ENCODE measurements at places on chromosomes 2 and 18.

DNA sequence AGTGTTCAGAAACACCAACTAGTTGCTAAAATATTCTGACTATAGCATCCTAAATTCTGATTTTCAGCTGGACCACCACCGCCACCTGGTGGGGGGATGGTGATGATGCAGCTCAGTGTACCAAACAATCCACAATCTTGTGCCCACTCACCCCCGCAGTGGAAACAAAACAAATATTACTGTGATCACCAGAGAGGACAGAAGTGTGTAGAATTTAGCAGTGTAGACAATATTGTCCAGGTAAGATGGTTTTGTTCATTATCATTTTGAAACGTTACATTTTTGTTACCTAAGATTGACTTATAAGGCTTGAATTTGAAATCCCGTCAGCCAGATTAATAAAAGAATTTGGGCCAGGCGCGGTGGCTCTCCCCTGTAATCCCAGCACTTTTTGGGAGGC lies 31.7 kb upstream of the UBXN4 start:
- peak; percentile 53 for DNase-seq

DNA sequence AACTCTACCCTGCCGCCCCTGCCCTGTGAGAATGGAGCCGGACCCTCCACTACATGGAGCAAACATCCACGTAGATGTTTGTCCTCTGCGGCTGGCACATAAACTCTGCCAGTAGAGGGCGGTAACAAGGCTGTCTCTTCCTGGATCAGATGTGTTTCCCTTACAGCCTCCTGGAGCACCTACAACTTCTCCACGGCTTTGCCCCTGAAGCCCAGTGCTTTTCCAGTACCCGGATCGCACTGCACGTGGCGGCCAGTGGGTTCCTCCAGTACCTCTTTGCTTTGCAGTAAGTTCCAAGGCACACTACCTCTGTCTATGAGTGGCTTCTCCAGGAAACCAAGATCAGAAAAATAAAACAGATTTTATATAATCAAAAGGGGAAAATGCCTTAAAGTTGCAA lies 651.3 kb downstream of the DCDC2C start:
- DNase-seq, result no peak

GRCh38 chr2:72454189-72454588 lies 306.5 kb upstream of the CYP26B1 start:
- no peak for DNase-seq

DNA sequence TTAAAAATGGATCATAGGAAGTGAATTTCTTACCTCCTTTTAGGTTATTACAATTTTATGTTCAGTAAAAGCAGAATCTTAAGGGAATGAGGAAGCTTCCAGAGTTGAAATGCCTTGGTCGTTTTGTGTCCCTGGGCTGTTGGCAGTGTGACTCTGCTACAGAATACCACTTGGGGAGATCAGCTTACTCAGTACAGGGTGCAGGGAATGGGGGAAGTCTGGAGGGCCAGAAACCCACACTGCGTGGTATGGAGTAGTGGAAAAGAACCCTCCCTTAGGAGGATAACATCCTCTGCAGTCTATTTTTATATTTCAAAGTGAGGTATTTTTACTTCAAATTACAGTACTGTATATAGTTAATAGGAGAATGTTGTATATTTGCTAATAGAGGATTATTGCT lies 51.1 kb downstream of the R3HDM1 start:
- DNase-seq, result no peak

- DNase-seq, result no peak
Observed at GRCh38 chr2:101290711-101291110, 17.8 kb downstream of the RNF149 start.

GRCh38 chr18:36493349-36494159 lies 196.0 kb downstream of the FHOD3 start:
- no peak for DNase-seq

GRCh38 chr2:49598231-49598630 lies 443.9 kb upstream of the FSHR start:
- DNase-seq, result no peak

DNA sequence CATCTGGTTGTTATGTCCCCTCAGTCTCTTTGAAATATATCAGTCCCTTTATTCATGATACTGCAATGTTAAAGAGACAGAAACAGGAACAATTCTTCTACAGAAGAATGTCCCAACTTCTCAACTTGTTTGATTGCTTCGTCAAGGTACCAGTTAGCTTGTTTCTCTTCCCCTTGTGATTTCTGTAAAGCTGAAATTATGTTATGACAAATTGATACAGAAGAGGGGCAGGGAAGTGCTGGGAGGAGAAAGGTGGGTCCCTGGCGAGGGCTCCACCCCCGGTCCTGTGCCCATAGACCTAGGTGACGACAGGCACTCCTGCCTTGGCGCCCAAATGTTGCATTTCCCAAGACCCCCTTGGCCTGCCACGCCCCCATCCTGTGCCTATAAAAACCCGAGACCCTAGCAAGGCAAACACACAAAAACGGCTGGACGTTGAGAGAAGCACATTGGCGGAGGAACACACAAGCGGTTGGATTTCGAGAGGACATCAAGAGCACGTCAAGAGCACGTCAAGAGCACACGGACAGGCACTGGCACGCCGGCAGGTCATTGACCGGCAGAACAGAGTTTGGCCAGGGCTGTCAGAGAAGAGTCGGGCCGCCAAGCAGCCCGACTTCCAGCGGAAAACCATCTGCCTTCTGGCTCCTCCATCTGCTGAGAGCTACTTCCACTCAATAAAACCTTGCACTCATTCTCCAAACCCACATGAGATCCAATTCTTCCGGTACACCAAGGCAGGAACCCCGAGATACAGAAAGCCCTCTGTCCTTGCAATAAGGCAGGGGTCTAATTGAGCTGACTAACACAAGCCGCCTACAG lies 11.5 kb upstream of the RTN4 start:
- DNase-seq, result no peak

GRCh38 chr2:65916177-65916576 lies 483.8 kb upstream of the SPRED2 start:
- no peak for DNase-seq

DNA sequence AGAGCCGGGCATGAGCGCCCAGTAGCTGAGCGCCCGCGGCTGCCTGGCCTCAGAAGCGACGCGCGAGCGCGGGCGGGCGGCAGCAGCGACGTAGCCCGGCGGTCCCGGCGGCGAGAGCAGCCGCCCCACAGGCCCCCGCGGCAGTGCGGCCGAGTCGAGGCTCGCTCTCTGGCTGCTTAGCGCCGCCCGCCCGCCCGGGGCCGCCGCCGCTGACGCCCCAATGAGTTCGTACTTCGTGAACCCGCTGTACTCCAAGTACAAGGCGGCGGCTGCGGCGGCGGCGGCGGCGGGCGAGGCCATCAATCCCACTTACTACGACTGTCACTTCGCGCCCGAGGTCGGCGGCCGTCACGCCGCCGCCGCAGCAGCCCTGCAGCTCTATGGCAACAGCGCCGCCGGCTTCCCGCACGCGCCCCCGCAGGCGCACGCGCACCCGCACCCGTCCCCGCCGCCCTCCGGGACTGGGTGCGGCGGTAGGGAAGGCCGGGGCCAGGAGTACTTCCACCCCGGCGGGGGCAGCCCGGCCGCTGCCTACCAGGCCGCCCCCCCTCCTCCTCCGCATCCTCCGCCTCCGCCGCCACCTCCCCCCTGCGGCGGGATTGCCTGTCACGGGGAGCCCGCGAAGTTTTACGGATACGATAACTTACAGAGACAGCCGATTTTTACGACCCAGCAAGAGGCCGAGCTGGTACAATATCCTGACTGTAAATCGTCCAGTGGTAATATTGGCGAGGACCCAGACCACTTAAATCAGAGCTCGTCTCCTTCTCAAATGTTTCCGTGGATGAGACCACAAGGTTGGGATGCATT lies 847 bp downstream of the HOXD8 start:
- DNase-seq, result no peak

DNA sequence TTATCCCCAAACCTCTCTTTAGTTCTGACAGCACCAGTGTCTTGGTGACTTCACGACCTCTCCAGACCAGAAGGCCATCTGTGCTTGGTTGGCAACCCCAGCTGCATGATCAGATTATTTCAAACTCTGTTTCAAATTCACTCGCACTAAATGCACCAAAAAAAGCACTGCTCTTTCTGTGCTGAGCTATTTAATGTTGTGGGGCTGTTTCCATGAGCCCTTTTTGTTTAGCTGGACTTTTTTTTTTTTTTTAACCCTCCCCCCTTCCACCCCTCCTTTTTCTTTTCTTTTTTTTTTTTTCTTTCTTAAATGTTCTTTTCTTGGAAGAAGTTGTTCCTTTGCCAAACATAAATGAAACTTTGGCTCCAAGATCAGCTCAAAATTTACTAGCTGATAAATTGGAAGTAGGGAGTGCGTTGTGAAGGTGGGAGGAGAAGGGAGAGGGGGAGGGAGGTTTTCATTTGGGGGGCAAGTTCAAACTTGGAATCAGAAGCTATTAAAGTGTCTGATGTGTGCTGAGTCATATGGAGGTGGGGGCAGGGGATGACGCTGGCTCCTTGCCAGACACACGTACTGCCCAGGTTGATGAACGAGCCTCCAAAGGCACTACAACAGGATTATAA lies 543.0 kb upstream of the TNP1 start:
- DNase-seq, result no peak

- no peak for DNase-seq
Observed at GRCh38 chr2:152548996-152549395, 168.3 kb downstream of the PRPF40A start.

DNA sequence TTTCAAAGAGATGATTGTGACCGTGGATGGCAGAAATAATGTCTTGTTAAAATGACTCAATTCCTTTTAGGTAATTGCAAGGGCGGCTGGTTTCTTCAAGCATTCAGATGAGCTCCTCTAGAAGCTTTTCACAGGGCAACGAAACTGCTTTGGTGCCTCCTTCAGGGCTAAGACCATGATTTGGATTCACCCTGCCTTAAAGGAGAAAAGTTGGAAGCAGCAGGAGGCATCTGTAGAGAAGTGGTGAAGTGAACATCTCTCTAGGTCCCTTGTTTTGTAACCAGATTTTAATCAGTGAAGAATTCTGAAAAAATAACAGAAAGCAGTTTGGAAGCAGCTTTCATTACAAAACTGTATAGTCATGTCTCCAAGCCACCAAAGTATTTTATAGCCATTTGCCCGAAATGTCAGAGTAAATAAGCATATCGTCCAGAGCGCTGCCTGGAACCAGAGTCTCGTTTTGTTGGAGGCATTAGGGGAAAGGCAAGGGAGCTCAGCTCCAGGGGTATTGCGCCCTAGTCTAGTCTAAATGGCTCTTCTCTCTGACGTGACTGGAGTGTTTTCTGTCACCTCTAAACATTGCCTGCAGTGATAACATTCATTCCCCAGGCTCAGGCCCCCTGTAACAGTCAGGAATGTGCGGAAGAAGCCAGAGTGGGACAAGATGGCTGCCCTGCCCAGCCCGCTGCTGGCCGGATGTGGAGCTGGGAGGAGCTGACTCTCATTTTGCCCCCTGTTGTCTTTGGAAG lies 57.8 kb upstream of the ITGB6 start:
- no peak for DNase-seq

DNA sequence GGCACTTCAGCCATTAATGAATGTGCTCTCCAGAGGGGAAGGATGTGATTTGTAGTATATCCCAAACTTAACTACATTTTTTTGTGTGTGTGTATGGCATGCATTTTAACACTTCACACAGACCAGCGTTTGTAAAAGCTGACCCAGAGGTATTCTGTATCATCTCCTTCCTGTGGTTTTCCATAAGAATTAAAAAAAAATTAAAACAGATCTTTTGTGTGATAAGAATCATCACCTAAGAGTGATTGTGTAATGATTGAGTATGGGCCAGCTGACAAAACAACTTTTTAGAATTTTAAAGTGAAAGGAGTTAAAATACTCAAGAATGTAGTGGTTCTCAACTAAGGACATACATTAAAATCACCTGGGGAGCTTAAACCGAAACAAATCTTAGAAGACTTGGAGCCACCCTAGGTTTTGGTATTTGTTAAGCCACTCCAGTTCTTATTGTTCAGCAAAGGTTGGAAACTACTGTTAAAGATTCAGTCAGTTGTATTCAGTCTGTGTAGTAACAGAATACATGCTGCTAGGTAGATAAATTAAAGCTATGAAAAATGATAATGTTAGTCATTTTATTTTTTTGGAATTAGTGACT lies 120.1 kb downstream of the HAUS1 start:
- no peak for DNase-seq

GRCh38 chr2:86323273-86324021 lies 14.0 kb downstream of the REEP1 start:
- DNase-seq, result no peak

DNA sequence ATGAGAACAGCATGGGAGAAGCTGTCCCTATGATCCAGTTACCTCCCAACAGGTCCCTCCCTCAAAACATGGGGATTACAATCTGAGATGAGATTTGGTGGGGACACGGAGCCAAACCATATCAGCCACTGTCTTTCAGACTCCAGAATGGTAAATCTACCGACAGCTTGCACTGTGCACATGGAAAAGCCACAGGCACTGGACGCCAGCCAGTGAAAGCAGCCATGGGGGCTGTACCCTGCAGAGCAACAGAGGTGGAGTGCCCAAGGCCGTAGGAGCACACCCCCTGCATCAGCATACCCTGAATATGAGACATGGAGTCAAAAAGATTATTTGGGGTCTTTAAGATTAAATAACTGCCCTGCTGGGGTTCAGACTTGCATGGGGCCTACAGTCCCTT lies 218.4 kb downstream of the PDE1A start:
- no peak for DNase-seq

GRCh38 chr2:189113963-189114362 lies 65.6 kb downstream of the COL5A2 start:
- DNase-seq, result no peak

DNA sequence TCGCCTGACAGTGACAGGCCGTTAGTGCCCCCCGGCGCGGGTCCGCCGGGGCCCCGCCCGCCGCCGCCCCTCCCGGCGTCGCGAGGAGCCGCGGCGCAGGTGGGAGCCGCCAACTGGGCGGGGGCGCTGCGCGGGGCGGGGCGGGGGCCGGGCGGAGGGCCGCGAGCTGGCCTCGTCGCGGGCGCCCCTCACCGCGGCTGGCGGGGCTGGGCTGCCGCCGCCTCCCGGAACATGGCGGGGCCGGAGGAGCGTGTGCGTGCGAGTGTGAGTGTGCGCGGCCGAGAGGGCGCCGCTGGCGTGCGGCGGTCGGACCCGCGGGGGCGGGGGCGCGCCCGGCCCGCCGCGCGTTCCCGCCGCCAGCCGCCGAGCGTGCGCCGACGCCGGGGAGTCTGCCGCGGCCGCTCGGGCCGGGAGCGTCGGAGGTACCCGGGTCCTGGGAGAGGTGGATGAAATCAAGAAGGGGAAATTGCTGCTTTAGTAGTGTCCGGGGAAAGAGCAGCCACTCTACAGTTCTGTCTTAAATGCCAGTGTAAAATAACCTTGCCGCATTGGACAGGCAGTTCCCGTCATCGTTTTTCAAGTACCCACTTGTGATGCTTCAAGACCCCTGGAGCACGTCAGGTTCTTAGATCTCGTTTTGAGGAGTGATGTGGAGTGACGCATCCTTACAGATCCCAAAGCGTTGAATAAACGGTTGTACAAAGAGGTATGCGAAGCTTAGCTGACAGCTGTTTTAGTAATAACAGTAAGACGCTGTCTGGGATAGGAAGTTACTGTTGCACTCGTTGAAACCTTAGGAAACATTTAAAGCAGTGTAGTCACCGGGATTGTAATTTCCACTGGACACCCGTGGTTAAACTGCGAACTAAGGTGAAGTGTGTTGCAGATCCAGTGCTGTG lies 836 bp downstream of the ANKRD12 start:
- peak; percentile 59 for DNase-seq

Measured in T-helper 17 cell (primary cell).